ENCODE measurements at places on chromosomes 6 and 20.
A peak's percentile ranks its signal among the peaks of the same experiment; 100 is the strongest.

- DNase-seq: peak; percentile 87
Observed at GRCh38 chr6:2876210-2877056, 26.7 kb downstream of the SERPINB9 start.

GRCh38 chr20:13307562-13308163 is 86.6 kb downstream of the ISM1 start:
- no peak for DNase-seq

DNA sequence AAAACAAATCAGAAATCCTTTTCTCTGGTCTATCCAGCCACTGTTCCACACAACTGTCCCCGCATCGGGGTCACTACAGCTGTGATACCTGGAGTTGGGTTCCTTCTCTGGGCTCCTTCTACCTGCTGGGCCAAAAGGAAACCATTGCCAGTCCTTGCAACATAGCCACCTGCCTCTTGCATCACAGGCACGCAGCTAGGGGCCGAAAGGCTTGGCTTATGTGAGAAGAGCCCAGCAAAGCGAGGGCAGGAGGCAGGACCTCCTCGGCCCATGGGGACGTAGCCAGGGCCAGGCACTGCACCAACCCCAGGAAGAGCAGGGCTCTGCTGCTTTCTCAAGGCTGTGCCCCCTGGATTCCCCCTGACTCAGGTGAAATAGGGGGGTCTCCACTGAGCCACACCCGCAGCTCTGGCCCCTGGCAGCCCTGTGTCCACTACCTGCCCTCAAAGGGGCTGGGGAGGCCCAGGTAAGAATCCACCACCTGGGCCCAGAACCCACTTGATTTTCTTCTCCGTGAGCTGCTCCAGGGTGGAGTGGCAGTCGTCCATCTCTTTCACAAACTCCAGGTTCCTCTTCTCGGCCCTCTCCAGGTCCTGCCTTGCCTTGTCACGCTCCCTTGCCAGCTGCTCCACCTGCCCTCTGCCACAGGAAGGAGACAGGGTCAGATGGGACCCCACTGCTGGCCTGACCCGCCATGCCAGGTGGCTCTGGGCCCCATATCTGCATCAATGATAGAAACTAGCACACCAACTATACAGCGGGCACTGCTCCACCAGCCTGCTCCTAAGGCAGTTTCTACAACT is 88.9 kb downstream of the GINS1 start:
- no peak for DNase-seq

DNA sequence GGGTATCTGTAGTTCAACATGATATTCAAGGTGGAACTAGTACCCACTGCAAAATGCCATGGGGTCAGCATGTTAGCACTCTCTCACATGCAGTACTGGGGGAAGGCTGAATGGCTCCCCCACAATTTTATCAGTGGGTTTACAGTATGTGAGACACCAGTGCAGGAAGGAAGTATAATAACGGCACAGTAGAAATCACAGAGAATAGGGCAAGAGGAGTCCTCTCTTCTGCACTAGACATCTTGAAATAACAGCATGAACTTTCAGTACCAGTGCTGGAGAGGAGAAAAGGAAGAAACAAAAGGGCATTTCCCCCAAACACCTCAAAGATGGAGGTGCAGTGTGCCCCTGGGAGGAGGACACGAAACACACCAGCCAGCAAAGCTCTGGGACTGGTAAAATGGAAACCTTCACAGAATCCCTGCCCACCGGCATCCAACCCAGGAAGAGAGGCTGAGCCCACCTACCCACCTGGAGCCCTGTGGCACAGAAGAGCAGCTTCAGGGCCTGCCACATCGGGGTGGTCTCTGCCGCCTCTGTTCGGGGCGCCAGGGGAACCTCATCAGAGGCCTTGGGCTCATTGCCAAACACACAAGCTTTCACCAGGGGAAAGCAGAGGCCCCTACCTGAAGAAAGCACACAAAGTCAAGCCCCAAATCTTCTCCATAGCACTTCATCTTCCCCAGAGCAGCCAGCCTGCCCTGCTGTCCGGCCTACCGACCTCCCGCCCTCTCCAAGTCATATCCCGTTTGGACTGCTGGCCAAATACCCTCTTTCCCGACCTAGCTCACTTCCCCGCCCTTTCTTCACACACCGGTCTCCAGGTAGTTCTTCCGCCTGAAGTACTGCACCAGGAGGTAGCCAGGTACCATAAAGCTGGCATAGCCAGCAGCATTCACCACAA is 1.2 kb downstream of the SLC35B2 start:
- DNase-seq: no peak

- no peak for DNase-seq
Observed at GRCh38 chr6:35068206-35068605, 72.9 kb downstream of the TCP11 start.

Data from AG08395 (cell line).